Mucosa of gallbladder (tissue), 1 donor: ENCODE measurements at places on chromosomes 4 and X. TPM values are rescaled to one million over a fixed set of nuclear protein-coding genes. Genes with fewer than 3 reads are reported as not detected.

GRCh38 chr4:183469285-183469684, 24.8 kb downstream of the CDKN2AIP start:
- no peak for DNase-seq

DNA sequence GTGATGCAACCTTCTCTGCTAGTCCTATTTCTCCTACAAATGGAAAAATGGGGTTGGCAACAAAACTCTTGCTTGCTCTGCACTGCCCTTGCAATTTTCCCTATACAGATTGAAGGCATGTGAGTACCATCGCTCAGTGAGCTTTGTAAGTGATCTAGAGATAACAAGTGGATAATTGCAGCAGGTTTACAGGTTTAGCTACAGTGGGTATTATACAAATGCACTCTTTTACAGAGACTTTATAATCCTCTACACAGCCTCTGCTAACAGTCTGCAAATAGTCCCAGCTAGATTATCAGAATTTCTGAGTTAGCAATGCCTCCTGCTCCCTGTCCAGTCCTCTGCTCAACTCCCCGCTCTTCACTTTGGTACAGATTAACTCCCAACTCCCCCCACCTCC, 11.1 kb downstream of the LEF1 start:
- no peak for DNase-seq

The XG gene
- total RNA-seq: 3.9 TPM

The CCDC110 gene
- 0.78 TPM for total RNA-seq

DNA sequence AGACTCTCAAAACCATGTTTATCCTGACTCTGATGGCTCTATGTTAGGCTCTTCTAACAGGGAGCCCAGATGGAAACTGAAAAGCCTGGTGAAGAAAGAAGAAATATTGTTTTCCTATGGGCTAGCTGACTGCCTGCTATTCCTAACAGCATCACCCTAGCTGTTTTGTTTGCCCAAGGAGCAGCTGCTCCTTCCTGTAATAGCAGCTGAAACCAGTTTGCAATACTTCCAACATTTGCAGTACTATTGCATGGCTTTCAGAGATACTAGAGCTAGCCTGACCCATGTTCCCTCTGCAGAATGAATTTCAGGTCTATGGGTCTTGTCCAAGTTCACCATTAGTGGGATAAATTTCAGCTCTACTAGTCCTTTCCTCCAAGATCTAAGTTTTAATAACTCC, 495.2 kb downstream of the INPP4B start:
- DNase-seq: no peak

The CHRNA9 gene
- total RNA-seq: not detected

DNA sequence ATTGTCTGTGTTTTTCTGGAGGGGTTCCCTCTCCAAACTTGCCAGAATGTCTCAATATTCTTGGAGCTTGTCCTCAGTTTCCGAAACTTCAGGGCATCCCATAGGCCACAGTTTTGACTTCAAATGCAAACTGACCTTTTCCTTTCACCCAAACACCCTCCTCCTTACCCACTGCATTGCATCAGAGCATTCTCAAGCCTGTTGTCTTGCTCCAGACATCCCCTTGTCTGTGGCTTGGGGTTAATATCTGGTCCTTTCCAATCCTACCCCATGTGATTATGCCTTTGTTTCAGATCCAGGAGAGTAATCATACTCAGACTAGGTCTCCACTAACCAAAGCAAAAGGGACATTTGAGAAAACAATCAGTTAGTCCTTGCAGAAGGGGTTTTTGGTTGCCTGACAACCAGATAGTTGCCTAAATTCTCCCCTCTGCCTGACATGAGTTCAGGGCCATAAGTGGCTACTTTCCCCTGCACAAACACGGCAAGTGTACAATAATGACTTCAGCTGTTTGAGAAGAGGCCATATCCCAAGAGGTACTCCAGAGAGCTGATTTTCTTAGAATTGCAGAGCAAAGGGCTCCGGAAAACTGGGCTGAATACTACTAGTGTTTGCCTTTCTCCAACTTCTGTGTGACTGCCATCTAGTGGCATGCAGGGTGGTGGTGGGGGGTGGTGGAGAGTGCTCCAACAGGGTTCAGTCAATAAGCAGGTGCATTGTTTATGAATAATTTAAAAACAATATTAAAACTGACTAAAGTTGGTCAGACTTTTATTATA, 130.2 kb downstream of the CHRDL1 start:
- peak; percentile 19 for DNase-seq

DNA sequence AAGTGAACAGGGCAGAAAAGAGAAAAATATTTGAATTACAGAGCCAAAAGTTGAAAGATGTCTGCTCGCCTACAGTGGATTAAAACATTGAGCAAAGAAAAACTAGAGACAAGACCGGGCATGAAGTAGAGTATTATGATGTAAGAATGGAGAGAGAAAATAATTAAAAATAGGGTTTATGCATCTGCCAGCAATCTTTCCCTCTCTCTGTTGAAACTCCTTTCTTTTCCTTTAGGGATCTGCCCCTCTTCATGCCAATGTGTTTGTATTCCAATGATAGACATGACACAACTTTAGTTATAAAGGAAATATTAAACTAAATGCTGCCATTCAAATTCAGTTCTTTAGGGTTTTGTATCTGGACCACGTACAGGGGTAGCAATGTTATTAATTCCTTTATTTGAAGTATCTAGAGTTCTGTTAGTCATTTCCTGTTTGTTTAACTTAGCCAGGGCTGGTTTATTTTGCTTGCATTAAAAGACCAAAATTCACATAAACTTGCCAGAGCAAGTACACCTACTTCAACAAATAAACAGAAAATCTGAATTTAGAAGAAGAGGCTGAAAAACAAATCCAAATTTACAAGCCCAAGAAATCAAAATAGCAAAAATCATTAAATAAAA, 202.6 kb downstream of the SPOCK3 start:
- DNase-seq: no peak

GRCh38 chr4:7073059-7073458, 5.2 kb upstream of the GRPEL1 start:
- DNase-seq: no peak

The FSTL5 gene
- total RNA-seq: 0.03 TPM

The PABPC1L2A gene
- not detected for total RNA-seq

GRCh38 chr4:188113156-188113555, 3.8 kb upstream of the TRIML2 start:
- no peak for DNase-seq

DNA sequence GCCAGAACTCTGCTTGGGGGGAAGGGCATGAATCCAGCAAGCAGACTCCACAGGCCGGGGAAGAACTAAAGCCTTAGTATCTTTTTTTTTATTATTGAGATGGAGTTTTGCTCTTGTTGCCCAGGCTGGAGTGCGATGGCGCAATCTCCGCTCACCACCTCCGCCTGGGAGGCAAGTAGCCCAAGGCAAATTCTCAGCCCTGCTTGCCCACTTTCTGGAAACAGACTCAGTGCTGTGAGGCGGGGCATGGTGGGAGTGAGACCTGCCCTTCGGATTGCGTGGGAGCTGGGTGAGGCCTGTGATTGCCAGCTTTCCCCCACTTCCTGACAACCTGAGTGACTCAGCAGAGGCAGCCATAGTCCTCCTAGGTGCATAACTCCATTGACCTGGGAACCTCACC, 348.8 kb downstream of the GASK1B start:
- no peak for DNase-seq

DNA sequence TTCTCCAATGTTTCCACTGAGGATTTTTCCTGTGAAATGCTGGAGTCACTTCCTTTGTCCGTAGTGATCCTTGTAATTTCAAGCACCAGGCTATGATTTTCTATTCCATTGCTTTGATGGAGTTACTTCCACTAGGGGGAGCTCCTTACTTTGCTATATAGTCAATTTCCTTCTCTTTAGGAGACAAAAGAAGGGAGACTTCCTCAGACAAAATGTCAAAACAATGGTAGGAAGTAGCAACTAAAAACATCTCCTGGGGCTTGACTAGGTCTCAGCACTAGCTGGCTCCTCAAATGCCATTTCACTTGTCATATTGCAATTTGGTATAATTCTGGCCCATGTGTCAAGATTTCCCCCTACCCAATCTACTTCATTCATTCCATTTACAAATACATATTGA, 24.1 kb downstream of the ZCCHC12 start:
- DNase-seq: no peak

DNA sequence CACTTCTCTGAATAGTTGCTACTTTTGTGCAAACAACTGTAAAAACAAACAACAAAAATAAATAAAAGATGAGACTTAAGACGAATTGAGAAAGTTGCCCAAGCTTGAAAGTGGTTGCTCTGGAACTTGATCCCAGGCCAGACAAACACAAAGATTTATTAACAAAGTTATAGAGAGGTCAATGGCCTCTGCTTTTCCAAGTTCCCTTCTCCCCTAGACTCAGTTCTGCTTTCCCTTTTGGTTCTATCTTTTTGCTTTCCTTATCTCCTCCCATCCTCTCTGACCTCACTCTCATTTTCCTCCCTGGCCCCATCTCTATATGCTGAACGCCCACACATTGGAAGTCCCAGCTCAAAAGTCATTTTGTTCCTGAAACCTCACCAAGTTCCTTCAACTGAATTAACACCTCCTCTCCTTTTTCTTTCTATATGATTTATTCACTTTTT, 82.7 kb downstream of the MXRA5 start:
- no peak for DNase-seq

The SMIM43 gene
- total RNA-seq: not detected

The NPY2R gene
- total RNA-seq: 0.06 TPM

DNA sequence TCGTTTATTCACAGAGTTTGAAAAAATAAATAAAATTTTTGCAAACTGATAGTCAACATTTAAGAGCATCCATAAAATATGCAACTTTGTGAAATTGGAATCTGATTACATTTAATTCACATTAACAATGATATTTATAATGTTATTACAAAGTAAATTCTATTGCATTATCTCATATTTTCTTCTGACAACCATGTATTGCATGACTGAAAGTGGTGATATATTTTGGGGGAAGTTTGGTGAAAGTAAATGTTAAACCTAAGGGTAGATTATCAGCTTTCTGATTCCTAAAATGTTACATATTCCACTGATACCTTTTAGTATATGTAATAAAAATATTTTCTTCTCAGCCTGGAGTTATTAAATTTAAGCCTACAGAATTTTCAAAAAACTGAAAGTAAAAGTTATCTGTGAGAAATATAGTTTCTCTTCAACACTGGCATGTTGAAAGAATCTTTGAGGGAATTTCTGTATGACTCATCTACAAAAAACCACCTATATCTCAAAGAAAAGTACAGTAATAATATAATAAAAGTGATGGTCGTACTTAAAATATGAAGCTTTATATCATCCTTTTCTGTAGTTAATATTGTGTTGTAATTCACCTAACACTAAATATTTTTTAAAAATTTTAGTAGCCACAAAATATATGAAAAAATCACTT, 1179.6 kb upstream of the PCDH7 start:
- DNase-seq: no peak

GRCh38 chr4:107120661-107121060, 84.5 kb upstream of the DKK2 start:
- no peak for DNase-seq

The SNCA gene
- total RNA-seq: 6.1 TPM

The HAND2 gene
- total RNA-seq: 104 TPM

GRCh38 chr4:1023075-1023640, 11.7 kb downstream of the FGFRL1 start:
- DNase-seq: no peak

The SOX3 gene
- total RNA-seq: not detected
